CD4-positive, alpha-beta T cell treated with Interferon alpha-2 for 1 hour (primary cell): ENCODE measurements at places on chromosomes 12 and 14.

- DNase-seq: no peak
These were observed 76.4 kb upstream of the FAR2 start for GRCh38 chr12:29072631-29073030.

DNA sequence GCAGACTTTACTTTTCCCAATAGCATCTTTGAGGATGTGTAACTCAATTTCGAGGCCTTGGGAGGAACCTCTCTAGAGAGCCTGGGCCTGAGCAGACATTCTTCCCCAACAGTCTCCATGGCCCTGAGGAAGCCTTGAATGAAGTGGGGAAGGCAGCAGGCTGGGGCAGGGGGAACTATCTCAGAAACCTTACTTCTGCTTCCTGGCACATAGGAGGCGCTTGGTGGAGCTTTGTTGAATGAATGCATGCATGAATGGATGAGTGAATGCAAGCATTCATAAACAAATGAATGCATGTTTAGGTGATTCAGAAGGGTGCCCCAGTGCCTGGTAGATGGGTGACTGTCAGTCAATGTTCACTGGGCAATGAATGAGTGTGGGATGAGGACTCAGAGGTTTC, 58.3 kb downstream of the GALNT16 start:
- no peak for DNase-seq

DNA sequence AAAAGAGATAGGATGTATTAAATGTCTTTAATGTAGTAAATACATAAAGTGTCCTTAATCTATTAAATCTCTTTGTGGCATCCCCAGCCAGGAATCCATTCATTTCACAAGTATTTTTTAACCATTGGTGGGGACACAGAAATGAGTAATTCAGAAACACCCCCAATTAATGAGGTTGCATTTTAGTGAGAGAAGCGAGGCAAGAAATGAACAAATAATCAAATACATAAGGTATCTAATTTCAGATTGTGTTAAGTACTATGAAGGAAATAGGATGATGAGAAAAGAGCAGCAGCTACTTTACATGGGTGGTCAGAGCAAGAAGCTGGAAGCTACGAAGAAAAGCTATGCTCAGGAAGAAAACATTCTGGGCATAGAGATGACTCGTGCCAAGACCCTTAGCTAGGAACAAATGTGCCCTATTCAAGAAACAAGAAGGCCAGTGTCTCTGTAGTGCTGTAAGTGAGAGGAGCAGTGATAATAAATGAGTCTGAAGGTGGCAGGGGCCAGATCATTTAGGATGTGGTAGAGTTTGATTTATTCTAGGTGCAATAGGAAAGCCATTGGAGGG, 60.5 kb upstream of the IGF1 start:
- no peak for DNase-seq

DNA sequence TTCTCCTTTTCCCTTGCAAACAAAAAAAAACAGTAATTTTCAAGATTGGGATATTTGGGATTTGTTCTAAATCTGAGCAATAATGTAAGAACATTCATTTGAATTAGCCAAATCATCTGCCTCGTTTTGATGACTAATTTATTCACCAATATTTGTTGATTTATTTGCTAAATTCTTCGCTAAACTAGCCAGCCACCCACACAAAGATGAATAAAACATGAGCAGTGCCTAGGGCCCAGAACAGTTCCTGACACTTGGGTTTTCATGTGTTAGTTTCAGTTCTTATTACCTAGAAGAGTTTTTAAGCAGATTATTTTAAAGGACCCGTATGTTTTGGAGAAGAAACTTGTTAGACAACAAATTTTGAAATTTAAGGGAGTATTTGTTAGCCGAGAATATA, 1.4 kb downstream of the ETNK1 start:
- peak; percentile 67 for DNase-seq

GRCh38 chr14:26414103-26414502, 183.7 kb downstream of the NOVA1 start:
- no peak for DNase-seq

- no peak for DNase-seq
These were observed 75.6 kb upstream of the RASSF3 start for GRCh38 chr12:64534672-64535199.

DNA sequence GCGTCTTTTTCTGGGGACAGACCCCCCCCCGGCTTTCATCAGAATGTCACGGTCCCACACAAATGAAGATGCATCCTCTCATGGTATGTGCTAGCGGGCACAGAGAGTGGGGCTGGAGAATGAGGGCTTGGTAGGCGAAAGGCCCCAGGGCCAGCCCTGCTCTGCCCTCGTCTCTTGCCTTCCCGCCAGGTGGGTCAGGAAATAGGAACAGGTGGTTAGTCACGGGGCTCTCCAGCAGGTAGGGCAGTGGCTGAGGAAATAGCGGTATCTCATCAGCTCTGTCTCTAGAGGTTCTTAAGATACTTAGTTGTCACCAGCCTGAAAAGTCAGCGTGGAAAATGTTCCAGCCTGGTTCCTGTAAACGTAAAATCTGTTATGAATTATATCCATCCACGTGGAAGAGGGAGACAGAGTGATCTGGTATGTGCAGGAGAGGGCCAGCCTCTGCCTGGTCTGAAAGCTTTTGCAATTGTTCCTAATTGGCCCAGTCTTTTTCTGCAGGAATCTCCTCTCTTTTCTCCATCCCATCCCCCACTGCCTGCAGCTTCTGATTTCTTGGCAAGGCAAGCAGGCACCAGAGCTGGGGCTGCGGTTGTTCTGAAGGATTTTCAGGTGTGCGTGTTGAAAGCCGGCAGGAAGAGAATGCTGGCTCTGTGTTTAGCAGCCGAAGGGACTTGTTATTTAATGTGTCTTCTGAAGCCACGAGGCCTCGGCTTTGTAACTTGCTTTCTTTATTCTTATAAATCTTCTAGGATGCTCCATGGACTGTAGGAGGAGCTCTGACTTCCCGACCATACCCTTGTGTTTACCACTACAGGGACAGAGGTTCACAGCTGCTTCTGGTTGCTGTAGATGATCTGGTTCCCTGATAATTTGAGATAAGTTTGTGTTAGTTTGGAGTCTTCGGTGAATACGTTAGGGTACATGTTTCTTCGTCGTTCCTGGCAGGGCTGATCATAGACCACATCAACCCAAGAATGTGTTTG, 131.1 kb downstream of the CACNA1C start:
- no peak for DNase-seq
